Activated CD4-positive, alpha-beta memory T cell treated with anti-CD3 and anti-CD28 coated beads for 36 hours (primary cell): ENCODE measurements at places on chromosomes 13 and 19. TPM values are rescaled to one million over a fixed set of nuclear protein-coding genes. Genes with fewer than 3 reads are reported as not detected.

FREM2 gene
- total RNA-seq: not detected

ZAR1L gene
- total RNA-seq: not detected

GRCh38 chr19:7654401-7654800 is 14.4 kb upstream of the RETN start:
- H3K4me3 ChIP-seq: no peak overlapping the region
- H3K4me1 ChIP-seq: peaks cover 25% of the 10 kb centered on the region
- no peak for DNase-seq
- H3K36me3 ChIP-seq: no peaks in the 10 kb centered on the region
- H3K27ac ChIP-seq: no peak overlapping the region

GRCh38 chr19:35898499-35898809 is 1.9 kb downstream of the NFKBID start:
- DNase-seq: no peak
- H3K4me1 ChIP-seq: peaks cover 51% of the 10 kb centered on the region
- no peaks in the 10 kb centered on the region for H3K27me3 ChIP-seq
- H3K27ac ChIP-seq: peak overlapping the region; percentile 97
- peaks cover 52% of the 10 kb centered on the region for H3K36me3 ChIP-seq

- H3K36me3 ChIP-seq: peaks cover 36% of the 10 kb centered on the region
- no peak overlapping the region for H3K27ac ChIP-seq
- no peak for DNase-seq
- no peak overlapping the region for H3K4me3 ChIP-seq
- peaks cover 24% of the 10 kb centered on the region for H3K4me1 ChIP-seq
Observed at GRCh38 chr13:41064493-41064892, 3.2 kb downstream of the WBP4 start.

- H3K27me3 ChIP-seq: peaks cover 15% of the 10 kb centered on the region
- no peak overlapping the region for H3K27ac ChIP-seq
- H3K36me3 ChIP-seq: no peaks in the 10 kb centered on the region
- no peak for DNase-seq
- H3K4me3 ChIP-seq: no peak overlapping the region
- H3K4me1 ChIP-seq: peaks cover 15% of the 10 kb centered on the region
Observed at GRCh38 chr19:14061081-14061749, 661 bp downstream of the PALM3 start.

GRCh38 chr13:76812206-76812897 is 73.9 kb downstream of the KCTD12 start:
- no peaks in the 10 kb centered on the region for H3K36me3 ChIP-seq
- H3K4me3 ChIP-seq: no peak overlapping the region
- peaks cover 19% of the 10 kb centered on the region for H3K27me3 ChIP-seq
- no peaks in the 10 kb centered on the region for H3K4me1 ChIP-seq
- no peak for DNase-seq

NRTN gene
- total RNA-seq: 0.97 TPM

GRCh38 chr13:65653613-65654012 is 1576.5 kb downstream of the PCDH9 start:
- H3K27ac ChIP-seq: no peak overlapping the region
- H3K4me1 ChIP-seq: no peaks in the 10 kb centered on the region
- H3K36me3 ChIP-seq: no peaks in the 10 kb centered on the region
- no peak overlapping the region for H3K4me3 ChIP-seq
- H3K27me3 ChIP-seq: no peaks in the 10 kb centered on the region

ZNF723 gene
- total RNA-seq: not detected

DNA sequence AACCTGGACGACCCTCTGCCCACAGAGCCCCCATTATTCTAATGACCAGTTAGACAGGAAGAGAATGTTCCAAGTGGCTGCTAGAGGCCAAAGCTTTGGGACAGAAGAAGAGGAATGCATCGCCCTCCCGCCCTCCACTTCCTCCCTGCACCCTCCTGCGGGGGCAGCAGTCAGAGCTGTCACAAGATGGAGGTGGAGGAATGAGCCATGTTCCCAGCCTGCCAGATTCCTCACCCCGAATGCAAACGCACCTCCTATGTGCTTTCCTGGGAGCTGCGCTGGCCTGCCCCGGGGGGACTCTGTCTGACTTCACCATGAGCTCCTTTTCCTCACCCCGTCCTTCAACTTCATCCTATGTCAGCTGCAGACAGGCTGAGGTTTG is 1.7 kb downstream of the YJEFN3 start:
- H3K4me1 ChIP-seq: peaks cover 8% of the 10 kb centered on the region
- H3K27me3 ChIP-seq: no peaks in the 10 kb centered on the region
- H3K27ac ChIP-seq: no peak overlapping the region
- peaks cover 3% of the 10 kb centered on the region for H3K36me3 ChIP-seq
